ENCODE measurements at places on chromosomes 12 and 14.

DNA sequence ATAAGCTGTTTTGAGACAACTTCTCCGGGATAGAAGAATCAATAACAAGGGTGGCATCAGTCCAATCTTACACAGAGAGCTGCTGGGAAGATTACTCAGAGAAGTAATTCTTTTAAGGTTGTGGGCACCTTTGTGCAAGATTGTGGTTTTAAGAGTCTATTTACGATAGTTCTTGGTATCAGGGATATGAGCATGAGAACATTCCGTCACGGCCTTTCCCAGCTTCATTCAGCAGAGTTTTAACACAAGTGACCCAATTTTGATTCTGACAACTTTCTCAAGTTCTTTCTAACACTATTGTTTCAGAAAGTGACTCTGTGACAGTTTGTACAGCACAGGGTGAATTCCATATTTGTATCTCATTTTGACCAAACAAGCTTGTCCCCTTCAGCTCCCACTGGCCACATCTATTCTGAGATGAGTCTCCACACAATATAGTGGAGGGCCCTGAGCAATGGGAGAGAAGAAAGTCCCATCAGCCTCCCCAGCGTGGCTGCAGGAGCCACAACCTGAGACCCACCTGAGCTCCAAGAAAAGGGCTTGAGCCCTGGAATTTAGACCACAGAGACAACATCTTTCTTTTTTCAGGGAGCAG is 869.2 kb downstream of the TMEM121 start:
- DNase-seq: no peak

- no peak for DNase-seq
These were observed 109.0 kb downstream of the ZNF664 start for GRCh38 chr12:124082012-124082411.

DNA sequence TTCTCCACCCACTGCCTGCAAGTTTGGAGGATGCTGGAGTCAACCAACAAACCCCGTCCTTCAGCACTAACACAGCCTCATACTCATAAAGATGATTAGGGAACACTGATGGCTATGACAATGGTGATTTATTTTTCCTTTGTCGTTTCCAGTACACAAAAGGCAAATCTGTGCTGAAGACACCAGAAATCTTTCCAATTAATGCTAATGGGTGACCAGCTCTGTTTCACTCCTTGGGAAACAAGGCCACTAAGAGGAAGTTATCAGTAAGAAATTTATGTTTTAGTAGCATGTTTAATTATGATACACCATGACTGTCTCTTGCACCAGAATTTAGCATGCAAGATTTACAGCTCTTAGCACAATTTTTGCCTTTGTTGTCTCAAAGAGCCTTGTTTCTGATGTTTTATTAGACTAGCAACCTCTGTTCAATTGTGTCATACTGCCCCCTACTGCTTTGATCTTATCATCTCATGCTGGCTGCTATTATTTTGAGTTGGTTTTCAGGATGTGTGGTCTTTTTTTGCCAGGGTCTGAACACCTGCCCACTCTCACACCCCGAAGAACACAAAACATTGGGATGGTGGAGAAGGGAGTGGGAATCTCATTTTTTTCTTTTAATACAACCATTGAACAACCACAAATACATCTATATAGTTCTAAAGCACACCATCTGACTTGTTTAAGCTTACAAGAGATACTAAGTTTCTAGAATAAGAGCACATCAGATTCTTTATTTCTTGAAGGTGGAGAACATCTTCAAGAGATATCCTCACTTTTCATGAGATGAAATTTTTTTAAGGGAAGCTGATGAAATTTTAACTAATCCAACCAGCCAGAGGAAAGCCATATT is 160.9 kb downstream of the SPTSSA start:
- DNase-seq: no peak

- DNase-seq: no peak
These were observed 17.9 kb upstream of the PTGR2 start for GRCh38 chr14:73833530-73834260.

- DNase-seq: peak; percentile 55
These were observed 99.6 kb downstream of the RIN3 start for GRCh38 chr14:92613008-92613658.

GRCh38 chr12:38490941-38491340 is 174.4 kb downstream of the ALG10B start:
- no peak for DNase-seq

DNA sequence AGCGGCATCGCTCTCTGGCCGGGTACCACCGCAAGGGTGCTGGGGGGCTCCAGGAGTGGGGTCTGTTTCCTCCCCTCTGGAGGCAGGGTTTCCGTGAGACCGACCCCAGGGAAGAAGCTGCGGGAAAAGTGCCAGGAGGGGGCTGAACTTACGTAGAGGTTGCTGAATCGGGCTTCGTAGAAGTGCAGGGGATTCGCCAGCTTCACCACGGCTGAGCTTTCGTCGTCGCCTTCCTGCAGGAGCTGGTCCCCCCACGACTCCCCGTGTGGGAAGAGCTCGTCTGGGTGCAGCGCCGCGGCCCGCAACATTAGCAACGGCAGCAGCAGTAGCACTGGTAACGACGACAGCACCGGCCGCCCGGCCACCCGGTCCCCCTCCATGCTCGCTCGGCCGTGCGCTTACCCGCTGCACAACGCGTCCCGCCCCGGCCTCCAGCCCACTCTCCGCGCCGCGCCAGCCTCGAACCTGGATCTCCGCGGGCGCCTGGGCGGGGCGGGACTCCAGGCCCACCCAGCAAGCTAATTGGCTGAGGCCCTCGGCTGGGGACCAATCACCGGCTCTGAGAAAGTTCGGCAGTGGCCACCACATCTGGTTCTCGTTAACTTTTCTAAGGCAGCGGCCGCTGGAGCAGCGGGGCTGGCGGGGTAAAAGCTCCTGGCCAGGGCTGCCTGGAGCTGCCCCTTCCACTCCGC is at the start of gene NID2:
Gene NID2, minus strand, starts transcription at position 445 of the 692 bp plus-strand sequence. Its CDS starts 65 bp downstream, at position 380.
- DNase-seq: no peak

GRCh38 chr12:63450816-63451215 is 217.5 kb downstream of the DPY19L2 start:
- no peak for DNase-seq
